NCI-H82 (cell line): ENCODE measurements at places on chromosomes 16 and 17.

GRCh38 chr16:9763505-9763904 is 418.7 kb downstream of the GRIN2A start:
- no peak for DNase-seq

DNA sequence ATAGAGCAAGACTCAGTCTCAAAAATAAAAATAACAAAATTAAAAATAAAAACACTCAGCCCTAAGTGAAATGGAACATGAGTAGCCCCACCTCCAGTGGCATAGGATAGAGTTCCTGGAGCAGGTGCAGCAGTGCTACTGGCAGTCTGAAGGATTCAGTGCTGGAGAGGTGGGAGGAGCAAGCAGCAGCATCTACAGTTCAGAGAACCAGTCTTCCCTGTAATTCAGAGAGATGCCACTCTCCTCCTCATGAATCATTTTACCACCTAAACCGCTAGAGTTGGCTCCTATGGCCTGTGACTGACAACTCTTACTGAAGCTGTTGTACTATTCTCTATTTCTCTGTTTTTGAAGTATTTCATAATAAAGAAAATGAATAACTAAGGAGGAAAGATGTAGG is 56.0 kb upstream of the SMURF2 start:
- no peak for DNase-seq

DNA sequence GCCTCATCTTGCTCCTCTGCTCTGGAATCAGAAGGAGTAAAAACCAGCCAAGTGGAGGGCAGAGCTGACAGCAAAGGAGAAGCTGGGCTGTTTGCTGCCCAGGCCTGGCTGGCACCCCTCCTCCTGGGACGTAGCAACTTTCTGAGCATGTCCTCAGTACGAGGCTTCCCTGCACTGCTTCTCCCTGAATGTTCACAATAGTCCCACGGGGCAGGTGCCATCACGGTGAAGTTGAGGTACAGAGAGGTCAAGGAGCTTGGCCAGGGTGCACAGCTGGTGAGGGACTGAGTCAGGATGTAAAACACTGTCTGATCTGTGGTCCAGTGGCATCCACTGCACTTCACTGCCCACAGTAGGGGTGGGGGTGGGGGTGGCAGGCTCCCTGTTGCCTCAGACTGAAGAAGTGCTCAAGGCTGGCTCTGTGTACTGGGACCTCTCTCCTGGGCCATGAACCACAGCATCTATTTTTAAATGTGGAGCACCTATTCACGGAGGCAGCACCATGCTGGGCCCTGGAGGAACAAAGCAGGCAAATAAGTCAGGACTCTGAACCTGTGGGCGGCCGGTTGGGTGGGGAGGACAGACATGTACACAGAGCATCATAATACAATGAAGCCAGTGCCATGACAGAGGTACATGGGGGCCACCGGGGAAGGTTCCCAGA is 369.5 kb downstream of the SEC14L1 start:
- DNase-seq: no peak

- DNase-seq: no peak
Observed at GRCh38 chr16:2700786-2701185, 18.5 kb downstream of the KCTD5 start.

GRCh38 chr17:57972151-57972550 is 15.9 kb downstream of the VEZF1 start:
- no peak for DNase-seq

GRCh38 chr17:3923466-3924190 is 7.4 kb upstream of the P2RX1 start:
- DNase-seq: no peak
